ENCODE measurements at places on chromosomes 7 and 10.

GRCh38 chr10:45483002-45483401 lies 109.0 kb downstream of the ALOX5 start:
- no peak for DNase-seq

DNA sequence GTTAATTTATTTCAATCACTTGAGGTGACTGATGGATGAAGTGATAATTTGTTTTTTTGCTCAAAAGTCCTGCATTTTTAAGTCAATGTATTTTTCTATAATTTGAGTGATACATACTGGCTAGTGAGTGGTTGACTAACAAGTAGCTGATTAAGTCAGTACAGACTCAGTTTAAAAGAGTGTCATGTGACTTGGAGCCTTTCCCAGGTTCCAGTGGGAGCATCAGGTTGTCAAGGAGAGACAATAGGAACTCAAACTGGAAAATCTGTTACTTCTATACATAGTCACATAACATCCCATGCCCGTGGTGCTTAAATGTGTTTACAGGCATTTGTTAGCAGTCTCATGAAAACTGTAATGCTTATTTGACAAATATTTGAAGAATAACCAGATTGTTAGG lies 154.7 kb downstream of the ANK3 start:
- no peak for DNase-seq

- no peak for DNase-seq
These were observed 87.0 kb downstream of the IPMK start for GRCh38 chr10:58180666-58181065.

DNA sequence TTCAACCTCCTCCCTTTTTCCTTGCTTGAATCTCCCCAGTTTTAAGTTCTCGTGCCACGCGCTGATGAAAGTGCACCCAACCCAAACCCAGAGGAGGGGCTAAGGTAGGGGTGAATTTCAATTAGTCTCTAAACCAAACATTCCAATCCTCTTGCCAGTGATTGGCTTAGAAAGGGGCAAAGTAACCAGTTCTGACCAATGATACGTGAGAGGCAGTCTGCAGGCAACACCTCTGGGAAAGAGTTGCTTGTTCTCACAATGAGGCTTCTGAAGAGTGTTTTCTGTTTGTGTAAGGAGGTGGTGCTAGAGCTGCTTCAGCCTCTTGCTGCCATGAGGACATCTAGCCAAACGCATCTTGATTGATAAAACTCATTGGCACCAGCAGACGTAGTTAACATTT lies 21.8 kb downstream of the SLC35G1 start:
- DNase-seq = no peak

DNA sequence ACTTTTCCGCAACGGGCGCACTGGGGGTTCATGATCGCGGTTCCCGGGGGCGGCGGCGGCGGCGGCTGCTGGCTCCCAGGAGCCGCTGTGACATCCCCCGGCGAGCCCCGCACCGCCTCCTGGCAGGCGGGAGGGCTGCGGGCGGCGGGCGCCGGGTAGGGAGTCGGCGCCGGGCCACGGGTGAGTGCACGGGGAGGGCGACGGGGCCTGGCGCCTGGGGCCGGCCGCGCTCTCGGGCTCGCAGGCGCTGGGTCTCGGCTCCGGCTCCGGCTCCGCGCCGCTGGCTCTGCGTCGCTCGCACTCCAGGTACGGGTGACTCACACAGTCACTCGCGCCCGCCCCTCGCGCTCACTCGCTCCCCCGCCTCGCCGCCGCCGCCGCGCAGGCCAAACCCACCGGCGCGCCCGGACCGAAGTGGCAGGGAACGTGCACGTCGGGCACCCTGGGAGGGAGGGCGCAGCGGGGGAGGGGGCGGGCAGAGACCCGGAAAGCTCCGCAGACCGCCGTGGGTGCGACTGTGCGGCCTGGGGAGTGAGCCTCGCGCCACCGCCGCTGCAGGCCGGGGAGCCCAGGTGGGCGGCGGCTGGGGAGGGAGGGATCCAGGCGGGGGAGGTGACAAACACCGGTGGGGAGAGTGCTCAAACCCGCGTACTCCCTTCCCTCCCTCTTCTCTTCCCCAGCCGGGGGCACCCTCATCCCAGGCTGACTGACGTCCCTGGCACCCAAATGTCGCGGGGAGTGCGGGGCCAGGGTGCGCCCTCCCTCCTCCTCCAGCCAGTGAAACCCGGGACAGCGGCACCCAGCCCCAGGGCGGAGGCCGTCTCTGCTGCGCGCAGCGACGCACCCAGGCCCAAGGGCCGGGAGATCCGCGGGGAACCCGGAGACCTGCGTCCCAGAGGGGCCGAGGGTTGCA lies 276.9 kb upstream of the NEBL start:
- no peak for DNase-seq

- no peak for DNase-seq
These were observed at the start of gene HGF for GRCh38 chr7:81769891-81770727. Gene HGF, minus strand, starts transcription at chr7:81770047. Its CDS starts 76 bp downstream, at chr7:81769971.

DNA sequence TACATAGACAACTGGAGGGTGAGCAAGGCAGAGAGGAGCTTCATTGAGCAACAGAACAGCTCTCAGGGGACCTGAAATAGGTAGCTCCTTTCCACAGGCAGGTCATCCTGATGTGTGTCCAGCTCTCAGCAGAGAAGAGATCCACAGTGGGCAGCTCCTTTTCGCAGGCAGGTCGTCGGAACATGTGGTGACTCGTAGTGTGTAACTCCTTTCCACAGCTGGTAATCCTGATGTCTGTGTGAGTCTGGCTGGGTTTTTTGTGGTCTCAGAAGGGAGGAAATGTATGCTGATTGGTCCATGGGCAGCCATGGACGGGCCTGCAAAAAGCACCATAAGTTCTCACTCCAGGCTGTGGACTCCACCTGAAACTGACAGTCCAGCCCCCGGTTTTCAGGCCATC lies 24.4 kb upstream of the TES start:
- DNase-seq = no peak

DNA sequence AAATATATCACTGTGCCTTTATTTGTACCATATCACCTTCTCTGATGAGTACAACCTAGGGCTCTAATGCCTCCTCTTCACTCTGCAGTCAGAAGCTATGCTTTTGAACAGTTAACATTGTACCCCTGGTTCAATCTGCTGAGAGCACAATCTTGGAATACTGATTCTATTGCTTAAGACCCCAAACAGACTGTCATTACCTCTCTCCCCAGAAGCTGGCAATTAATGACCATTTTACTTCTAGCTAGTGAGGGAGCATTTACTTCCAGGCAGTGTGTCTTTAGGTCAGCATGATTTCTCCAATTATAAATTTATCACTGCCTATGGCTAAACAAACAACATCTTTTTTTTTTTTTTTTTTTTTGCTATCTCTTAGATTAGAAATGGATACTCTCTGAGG lies 36.0 kb upstream of the SPOCK2 start:
- DNase-seq = no peak

DNA sequence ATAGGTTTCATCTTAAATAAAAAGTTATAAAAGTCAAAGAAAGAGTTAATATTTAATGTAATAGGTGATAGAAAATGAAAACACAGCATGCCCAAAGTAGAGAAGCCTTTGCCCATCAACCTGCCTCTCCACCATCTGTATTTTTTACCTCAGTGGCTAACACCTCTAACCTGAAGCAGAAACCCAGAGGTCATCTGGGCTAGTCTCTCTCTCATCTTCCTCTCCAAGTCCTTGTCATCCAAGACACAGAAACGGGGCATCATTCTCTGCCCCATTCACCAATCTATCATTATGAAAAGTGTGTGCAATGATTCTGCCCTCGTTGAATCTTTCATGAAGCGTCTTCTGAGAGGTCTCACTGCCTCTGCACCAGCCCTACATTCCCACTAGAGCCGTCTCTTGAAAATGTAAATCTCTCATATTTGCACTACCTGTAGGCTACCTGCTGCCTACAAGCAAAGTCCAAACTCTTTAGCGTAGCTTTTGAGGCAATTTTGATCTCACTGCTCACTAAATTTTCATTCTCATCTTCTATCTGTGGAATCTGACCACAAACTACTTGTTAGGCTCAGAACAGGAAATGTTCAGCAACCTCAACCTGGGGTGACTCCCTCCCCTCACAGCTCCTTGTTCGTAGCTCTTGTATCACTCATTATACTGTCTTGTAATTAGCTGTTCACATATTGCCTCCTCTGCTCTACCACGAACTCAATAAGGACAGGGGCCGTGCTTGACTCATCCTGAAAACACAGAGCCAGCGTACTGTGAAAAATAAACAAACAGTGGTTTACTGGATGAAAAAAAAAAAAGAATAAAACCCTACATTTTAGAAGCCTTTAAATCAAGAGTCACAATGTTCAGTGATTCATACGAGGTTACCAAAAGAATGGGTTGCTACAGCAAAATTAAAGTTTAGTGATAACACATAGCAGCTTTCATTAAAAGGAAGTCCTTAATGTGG lies 83.1 kb downstream of the CTNNA3 start:
- no peak for DNase-seq

DNA sequence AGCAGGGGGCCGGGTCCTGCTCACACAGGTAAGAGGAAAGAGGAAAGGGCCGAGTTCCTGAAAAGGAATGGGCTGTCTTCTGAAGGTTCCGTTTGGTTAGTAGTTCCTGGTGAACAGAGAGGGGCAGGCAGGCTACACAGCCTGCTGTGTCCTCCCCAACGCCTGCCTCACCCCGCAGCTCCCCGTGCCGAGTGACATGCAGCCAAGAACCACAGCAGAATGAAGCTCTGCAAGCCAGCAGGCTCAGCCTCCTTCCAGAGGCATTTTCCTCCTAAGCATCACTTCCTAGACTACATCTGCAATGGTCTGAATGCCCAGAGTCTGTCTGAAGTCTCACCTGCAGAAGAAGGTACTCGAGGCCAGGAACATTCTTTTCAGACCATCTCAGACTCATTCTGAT lies 202.4 kb upstream of the TCERG1L start:
- no peak for DNase-seq

DNA sequence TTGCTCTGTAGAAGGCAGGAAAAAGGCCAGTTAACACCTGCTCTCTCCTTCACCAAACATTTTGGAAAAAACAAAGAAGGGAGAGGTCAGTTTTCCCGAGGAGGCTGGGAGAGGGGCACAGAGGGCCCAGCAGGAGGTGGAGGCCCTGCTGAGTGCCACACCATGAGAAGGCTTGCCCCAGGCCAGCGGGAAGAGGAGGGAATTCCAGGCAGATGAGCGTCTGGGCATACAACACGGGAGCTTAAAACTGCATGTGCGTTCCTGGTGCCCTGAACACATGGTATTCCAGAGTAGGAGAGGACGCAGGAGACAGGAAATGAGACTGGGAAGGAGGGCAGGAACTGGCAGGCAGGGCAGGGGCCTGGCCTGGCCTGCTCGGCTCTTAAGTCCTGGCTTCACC lies 182.4 kb downstream of the CCDC3 start:
- no peak for DNase-seq

GRCh38 chr10:128275388-128276177 lies 149.4 kb upstream of the MKI67 start:
- no peak for DNase-seq

- no peak for DNase-seq
These were observed 13.9 kb downstream of the PAX2 start for GRCh38 chr10:100759331-100759730.

DNA sequence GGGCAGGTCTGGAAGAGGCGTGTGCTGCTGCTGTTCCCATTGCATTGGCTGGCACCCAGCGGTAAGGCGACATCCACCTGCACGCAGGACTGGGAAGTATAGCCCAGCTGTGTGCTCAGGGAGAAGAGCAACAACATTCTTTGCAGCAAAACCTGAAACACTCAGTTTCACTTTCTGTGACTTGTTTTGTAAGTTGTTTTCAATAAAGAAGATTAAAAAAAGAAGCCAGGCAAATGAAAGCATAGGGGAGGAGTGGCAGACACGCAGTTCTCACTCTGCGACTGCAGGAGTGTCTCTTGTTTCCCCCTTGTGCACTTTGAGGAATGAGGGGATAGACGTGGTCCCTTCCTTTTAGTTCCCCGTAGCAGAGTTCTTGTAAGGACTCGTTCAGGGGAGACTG lies 5.8 kb downstream of the FBH1 start:
- no peak for DNase-seq

- DNase-seq = no peak
These were observed 28.2 kb downstream of the COL26A1 start for GRCh38 chr7:101390901-101391301.

- no peak for DNase-seq
These were observed 90.5 kb upstream of the RSU1 start for GRCh38 chr10:16907687-16908086.

DNA sequence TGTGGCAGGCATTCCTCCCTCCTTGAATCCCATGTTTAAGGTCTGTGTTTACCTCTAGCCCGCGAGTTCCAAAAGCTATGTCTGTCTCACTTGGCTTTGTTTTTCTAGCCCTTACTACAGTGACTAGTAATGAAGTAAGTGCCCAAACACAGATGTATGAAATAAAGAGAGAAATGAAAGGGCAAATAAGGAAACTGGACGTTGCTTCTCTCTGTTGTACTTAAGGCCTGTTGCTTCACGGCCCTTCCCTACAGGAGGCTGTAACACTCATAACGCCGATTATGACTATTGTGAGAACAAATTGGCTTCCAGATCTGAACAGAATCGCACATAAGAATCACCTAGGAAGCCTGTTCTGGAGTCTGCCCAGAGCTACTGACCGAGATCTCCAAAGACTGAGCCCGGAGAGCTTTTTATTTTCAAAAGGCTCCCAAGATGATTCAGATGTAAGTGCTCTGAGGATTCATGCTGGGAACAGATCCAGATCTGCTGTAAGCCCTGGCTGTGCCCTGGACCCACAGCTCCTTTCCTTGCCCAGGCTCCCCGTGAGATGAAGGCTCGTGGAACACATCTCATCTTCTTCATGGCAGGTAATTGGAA lies 432.6 kb downstream of the SDK1 start:
- DNase-seq = no peak

- no peak for DNase-seq
These were observed 49.8 kb downstream of the FAM107B start for GRCh38 chr10:14724931-14725330.

DNA sequence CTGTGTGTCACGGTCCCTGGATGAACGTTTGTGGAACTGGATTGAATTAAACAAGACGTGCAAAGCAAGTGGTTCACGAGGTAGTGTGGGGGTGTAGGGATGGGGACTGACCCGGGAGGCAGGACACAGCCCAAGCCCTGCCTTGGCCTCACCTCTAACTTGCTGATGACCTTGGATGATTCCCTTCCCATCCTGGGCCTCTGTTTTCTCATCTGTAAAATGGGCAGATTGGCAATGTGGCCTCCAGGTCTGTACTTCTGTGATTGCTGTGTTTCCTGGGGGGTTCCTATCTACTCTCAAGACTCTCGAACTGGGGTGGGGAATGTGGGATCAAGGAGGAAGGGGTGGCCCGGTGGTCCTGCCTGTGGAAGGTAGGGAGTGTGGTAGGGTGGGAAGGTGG lies 6.0 kb upstream of the PSMG3 start:
- no peak for DNase-seq

- DNase-seq = no peak
These were observed 287.0 kb upstream of the AOAH start for GRCh38 chr7:37011151-37011890.

GRCh38 chr7:116097365-116098009 lies 66.9 kb upstream of the TFEC start:
- no peak for DNase-seq

- no peak for DNase-seq
These were observed 121.3 kb downstream of the BMPER start for GRCh38 chr7:34026481-34027190.

DNA sequence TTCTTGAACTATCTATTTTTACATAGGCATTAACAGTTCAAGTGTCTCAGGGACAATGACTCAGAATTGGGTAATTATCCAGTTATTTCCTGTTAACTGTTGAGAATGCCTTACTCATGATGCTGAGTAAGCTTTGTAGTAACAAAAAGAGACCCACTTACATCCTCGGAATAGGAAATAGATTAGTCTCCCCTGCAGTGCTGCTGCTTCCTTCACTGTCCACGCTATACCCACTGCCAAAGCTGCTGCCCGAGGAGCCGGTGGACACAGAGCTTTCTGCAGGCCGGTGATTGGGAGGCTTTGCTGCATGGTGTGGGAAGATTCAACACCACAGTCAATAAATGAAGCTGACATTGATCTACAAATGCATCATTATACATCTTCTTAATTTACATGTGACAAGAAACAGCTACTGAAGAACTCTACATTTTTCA lies 357.1 kb downstream of the PCLO start:
- DNase-seq = no peak

All from NCI-H1694 (cell line).